Activated CD4-positive, alpha-beta T cell treated with anti-CD3 and anti-CD28 coated beads for 24 hours (primary cell): ENCODE measurements at places on chromosomes 4 and X.

DNA sequence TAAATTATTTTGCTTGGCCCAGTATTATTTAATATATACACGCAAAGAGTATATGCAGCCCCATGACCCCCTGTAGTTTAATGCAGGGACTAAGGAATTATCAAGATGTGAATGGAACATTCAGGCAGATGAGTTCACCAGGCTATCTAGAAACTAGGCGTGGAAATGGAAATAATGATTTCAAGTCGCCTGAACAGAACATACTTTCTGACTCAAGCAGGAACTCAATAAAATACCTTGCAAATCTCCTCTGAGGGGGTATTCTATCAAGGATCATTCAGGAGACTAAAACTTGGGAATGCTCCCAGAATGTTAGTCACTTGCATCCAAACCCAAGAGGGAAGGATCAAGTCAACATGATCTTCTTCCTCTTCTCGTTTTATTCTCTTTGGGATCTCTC is 59.6 kb upstream of the RASSF6 start:
- DNase-seq: no peak

DNA sequence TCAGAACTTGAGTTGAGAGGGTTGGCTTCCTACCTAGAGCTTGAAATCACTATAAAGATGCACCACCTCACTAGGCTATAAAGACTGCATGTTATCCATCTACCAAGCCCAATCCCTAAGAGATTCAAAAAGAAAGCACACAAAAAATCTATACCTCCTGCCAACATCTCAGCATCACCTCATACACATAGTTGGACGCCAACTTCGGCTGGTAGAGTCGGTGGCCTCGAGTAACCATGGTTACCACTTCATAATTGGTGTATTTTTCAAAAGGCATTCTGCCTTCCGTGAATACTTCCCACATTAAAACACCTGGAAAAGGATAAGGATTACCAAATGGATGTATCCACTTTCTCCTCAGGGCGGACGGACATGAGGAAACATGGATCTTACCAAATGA is 4.5 kb upstream of the TXK start:
- no peak for DNase-seq

- DNase-seq: no peak
Measured at GRCh38 chr4:92791871-92792440, 488.2 kb downstream of the GRID2 start.

GRCh38 chr4:186810613-186811150 is 87.0 kb upstream of the FAT1 start:
- no peak for DNase-seq

DNA sequence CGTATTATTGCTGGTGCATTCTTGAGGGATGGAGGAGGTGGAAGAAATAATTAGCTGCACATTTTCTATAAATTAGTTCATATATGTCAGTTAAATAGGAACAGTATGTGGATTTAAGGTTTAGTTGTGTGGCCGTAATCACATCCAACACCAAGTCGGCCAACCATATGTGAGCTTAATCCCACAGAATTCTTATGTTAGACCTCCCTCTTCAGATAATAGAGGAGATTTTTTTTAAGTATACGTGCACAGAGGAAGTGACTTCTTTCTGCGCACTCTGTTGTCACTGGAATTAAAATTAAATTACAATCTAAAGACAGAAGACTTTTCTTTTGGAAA is 2.1 kb downstream of the SEPTIN11 start:
- no peak for DNase-seq

GRCh38 chr4:79528241-79528706 is 120.2 kb upstream of the GK2 start:
- no peak for DNase-seq

DNA sequence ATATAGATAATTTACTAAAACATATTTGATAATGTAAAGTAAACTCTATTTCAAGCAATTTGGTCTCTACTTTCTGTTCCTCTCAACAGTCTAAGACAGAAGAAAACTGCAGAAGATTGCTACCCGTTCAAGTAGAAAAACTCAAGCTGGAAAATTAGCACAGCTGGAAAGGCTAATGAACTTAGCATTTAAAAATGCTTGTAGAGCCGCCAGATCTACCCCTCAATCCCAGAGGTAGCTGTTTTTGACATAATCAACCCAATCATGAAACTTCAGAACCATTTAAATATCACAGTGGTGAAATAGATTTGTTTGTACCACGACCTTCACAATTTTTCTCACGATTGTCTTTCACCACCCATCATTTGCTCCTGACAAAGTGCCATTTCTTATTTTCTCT is 479.5 kb downstream of the SPRY1 start:
- DNase-seq: no peak

GRCh38 chr4:11799196-11799595 is 370.5 kb upstream of the HS3ST1 start:
- no peak for DNase-seq

GRCh38 chr4:100635899-100636298 is 118.1 kb upstream of the EMCN start:
- DNase-seq: no peak

GRCh38 chrX:101051153-101051548 is 760 bp downstream of the TRMT2B start:
- no peak for DNase-seq
